ENCODE measurements at places on chromosomes 1 and 21.
A peak's percentile ranks its signal among the peaks of the same experiment; 100 is the strongest.

GRCh38 chr1:22341791-22342605 is 109.7 kb upstream of the ZBTB40 start:
- DNase-seq, result no peak

DNA sequence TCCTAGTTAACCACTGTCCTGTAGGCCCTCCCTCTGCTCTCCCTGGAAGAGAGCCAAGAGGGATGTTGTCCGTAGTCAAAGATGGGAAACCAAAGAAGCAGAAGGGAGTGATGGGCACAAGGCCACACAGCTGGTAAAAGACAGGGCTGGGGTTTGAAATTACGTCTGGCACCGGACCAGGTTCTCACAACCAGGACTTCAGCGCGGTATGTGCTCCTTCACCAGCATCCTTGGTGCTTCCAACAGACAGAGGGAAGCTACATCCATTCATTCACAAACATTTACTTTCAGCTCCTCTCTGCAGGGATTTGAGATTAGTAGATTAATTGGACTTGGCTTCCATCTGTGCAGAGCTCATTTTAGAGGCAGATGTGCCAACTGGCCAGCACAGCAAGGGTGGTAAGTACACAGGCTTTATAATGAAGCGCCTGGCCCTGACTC is 191.2 kb downstream of the TRABD2B start:
- no peak for DNase-seq

DNA sequence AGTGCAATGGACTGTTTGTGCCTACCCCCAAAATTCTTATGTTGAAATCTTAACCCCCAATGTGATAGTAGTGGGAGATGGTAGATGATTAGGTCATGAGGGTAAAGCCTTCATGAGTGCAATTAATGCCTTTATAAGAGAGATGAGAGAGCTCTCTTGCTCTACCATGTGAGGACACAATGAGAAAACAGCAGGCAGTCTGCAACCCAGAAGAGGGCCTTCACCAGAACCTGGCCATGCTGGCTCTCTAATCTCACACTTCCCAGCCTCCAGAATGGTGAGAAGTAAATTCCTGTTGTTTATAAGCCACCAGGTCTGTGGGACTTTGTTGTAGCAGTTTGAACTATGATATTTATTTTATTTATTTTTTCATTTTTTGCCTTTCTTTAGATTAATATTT is 21.0 kb downstream of the RYR2 start:
- no peak for DNase-seq

- no peak for DNase-seq
Observed at GRCh38 chr21:35857095-35857494, 203.2 kb downstream of the SETD4 start.

- no peak for DNase-seq
Observed at GRCh38 chr1:6130036-6130435, 50.1 kb downstream of the CHD5 start.

DNA sequence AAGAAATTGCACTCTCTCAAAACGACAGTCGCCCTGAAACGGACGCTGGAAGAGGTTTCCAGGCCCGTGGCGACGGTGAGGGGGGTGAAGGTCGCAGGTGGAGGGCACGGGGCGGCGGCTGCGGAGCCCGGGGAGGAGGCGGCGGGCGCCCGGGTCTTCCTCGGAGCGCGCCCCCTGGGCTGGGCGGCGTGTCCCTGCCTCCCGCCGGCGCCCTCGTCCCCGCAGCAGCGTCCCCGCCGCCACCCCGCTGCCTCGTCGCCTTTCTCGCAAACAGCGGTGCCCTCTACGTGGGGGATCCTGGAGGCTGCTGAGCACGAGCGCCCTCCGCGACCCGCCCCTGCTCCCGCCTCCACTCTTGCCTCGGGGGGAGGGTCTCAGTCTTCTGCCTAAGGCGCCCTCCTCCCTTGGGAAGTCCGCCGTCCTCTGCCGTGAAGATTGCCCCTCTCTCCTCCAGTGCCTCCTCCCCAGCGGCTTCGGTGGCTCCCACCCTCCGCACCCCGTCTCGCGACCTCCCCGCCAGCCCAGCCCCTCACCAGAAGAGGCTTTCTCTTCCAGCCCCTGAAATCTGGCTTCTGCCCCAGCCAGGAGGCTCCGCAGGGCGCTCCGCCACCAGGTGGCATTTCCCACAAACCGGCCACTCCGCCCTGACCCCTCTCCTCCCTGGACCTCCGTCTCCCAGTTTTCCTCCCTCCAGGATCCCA is 227.4 kb downstream of the SDCCAG8 start:
- peak; percentile 71 for DNase-seq

- no peak for DNase-seq
Observed at GRCh38 chr1:31736675-31737074, 27.5 kb downstream of the ADGRB2 start.

DNA sequence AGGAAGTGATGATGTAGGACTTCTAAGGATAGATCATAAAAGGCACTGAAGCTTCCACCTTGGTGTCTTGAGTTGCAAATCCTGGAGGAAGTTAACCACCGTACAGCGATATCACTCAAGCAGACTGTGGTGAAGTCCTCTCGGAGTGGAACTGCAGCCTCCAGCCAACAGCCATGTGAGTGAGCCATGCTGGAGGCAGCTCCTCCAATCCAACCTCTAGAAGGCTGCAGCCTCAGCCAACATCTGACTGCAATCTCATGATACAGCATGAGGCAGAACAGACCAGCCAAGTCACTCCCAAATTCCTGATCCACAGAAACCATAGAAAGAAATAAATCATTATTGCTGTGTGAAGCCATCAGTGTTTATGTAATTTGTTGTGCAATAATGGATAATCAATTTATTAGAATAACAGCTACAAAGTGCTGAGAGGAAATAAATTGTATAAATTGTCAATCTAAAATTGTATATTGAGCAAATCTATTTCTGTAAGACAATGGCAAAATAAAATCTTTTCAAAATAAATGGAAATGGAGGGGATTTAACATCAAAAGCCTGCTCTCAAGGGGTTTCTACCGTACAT is 65.0 kb downstream of the PRSS38 start:
- DNase-seq, result no peak

- no peak for DNase-seq
Observed at GRCh38 chr1:248696261-248696660, 6.3 kb downstream of the OR14I1 start.

DNA sequence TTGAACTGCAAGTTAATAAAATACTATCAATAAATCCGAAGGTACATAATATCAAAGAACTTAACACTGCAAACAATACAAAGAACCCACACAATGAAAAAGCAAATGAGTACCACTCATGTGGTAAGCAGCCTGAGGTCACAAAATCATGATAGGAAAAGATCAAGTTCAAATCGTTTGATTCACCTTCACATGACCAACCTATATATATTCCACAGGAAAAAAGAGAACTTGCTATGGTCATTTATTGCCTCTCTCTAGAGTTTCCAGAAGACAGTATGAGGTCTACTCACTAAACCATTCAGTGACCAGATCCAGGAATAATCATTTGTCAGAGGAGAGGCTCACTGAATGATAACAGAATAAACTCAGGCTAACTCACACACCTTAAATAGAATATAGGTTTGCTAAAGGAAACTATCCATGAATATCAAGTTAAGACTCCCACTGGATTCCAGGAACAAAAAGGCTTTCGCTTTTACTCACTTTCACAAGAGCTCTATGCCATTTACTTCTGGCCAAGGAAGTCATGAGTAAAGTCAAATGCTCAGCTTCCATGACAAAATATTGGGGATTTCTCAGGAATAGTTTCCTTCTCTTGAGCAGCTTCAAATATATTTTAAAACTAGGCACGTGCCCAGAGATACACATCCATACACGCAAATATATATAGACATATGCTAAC is 48.3 kb upstream of the RGS1 start:
- no peak for DNase-seq

DNA sequence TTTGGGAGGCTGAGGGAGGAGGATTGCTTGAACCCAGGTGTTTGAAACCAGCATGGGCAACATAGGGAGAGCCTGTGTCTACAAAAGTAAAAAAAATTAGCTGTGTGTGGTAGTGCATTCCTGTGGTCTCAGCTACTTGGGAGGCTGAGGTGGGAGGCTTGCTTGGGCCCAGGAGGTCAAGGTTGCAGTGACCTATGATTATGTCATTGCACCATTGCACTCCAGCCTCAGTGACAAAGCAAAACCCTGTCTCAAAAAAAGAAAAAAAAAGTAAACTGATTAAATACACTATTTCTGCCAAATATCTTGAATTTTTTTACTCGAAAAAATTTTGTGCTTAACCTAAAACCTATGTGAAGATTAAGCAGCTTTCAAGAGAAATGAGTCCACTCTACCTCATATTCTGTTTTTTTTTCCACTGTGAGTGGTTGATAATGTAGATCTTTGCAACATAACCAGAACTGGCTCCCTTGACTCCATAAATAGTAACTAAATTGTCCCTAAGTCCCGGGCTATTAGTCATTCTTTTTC is 19.4 kb upstream of the ZNF281 start:
- DNase-seq, result no peak

- no peak for DNase-seq
Observed at GRCh38 chr1:192524223-192524622, 51.4 kb upstream of the RGS1 start.

- no peak for DNase-seq
Observed at GRCh38 chr21:14533499-14534428, 12.4 kb downstream of the SAMSN1 start.

- no peak for DNase-seq
Observed at GRCh38 chr1:68221980-68222373, 10.3 kb downstream of the WLS start.

- no peak for DNase-seq
Observed at GRCh38 chr1:45569571-45569961, 14.3 kb upstream of the NASP start.

- DNase-seq, result peak; percentile 100
Observed at GRCh38 chr21:42892931-42893755, at the start of gene NDUFV3. TSS of gene NDUFV3 (plus strand) at chr21:42893309. CDS start at chr21:42893334, 25 bp downstream.

GRCh38 chr1:94702442-94702815 is 117.7 kb upstream of the SLC44A3 start:
- DNase-seq, result no peak

GRCh38 chr1:234833646-234834045 is 223.7 kb upstream of the IRF2BP2 start:
- DNase-seq, result no peak

- no peak for DNase-seq
Observed at GRCh38 chr1:172377565-172377964, 42.9 kb upstream of the C1orf105 start.

DNA sequence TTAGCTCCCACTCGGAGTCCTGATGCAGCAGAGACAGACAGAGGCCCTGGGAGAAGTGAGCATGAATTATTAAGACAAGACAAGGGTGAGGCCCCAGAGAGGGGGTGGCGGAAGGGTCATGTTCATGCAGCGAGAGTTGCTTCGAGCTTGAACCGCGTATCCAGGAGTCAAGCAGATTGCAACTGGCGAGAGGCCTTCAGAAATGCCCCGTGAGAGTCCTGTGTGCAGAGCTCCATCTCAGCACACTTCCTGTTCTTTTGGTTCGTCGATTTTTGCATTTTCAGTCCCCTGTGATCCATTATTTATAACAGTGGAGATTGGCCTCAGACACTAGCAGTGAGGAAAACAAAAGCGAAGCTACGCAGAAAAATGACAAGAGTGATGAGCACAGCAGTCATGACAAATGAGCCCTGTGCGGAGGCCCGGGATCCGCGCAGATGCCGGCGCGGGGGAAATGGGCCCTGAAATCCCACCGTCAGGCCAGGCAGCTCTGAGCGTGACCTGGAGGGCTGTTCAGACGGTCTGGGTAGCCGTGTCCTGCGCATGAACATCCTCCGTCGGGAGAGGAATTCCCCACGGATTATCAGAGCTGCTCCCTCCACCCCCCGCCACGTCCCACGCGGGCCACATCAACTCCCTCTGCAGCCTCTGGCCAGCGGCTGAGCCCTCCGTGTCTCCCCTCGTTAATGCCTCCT is 15.0 kb downstream of the PDE9A start:
- DNase-seq, result no peak

GRCh38 chr1:80447526-80447925 is 1353.2 kb upstream of the ADGRL2 start:
- DNase-seq, result no peak

- peak; percentile 48 for DNase-seq
Observed at GRCh38 chr1:223243441-223244050, 100.5 kb upstream of the TLR5 start.

DNA sequence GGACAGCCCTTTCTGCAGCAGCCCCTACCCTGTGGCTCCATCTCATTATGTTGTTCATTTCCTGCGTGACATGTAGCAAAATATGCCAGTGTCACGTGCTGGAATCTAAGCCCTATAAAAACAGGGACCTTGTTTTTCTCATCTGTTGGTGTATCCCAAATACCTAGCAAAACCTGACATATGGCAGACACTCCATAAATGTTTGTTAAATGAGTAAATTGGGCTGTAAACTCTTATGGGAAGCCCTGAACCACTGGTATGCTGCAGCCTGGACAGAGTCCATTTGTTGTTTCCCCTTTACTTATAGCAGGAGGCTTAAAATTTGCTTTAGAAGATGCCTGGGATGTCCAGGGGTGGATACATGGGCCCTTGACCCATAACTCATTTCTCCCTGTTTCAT is 363.8 kb downstream of the NPHP4 start:
- DNase-seq, result no peak

DNA sequence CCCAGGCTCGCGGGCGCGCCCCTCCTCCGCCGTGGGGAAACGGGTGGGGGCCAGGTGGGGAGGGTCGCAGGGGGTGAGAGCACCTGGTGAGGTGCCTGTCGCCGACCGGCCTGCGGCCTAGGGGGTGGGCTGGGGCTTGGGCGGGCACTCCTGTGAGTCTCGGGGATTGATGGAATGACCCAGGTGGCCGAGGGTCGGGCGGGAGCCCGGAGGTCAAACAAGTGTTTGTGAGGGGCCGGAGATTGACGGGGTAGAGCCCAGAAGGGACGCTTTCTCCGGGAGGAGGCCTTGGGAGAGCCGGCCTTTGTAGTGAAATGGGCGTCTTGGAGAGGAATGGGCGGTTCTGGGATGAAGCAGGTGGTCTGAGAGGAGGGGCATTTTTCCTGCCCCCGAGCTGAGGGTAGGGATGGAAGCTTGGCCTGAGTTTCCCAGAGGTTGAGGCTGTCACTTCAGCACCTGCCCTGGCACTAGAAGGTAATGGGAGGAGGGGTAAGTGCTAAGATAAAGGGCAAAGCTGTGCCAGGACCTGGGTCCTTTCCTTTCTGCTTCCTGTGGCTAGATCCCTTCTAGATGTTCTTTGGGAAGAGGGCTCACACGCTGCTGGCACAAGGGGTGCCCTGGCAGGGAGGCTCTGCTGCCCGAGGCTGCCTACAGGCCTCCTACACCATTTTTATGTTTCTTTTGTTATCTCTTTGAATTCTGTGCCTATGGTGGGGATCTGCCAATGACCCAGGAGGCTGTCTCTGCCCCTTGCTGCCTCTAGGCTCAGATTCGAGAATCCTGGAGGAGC is 56.1 kb downstream of the NDUFS5 start:
- peak; percentile 56 for DNase-seq

GRCh38 chr1:156822680-156823079 is 6.0 kb upstream of the SH2D2A start:
- DNase-seq, result no peak

- DNase-seq, result no peak
Observed at GRCh38 chr1:94823116-94823515, 3.0 kb downstream of the SLC44A3 start.

DNA sequence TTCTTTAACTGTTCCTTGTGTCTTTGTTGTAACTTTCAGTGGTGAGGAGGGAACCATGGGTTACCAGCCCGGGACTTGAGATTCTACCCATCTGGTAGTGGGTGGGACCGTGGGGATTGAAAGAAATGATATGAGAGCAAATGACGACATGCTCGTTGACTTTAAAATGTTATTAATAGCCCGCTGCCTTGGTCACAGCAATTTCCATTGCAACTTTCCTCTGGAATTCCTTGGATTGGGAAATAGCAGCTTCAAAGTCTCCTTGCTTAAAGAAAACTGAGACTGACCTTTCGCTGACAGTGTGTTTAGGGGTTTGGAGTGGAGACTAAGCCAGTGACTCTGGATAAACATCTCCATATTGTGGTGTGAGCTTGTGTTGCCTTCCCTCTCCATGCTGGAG is 44.2 kb upstream of the MARK1 start:
- DNase-seq, result no peak
